ENCODE measurements at places on chromosomes 2 and 18.

- no peak for DNase-seq
Observed at GRCh38 chr18:38322206-38322605, 756.6 kb upstream of the CELF4 start.

- no peak for DNase-seq
Observed at GRCh38 chr2:241197947-241198346, 9.5 kb downstream of the ANO7 start.

DNA sequence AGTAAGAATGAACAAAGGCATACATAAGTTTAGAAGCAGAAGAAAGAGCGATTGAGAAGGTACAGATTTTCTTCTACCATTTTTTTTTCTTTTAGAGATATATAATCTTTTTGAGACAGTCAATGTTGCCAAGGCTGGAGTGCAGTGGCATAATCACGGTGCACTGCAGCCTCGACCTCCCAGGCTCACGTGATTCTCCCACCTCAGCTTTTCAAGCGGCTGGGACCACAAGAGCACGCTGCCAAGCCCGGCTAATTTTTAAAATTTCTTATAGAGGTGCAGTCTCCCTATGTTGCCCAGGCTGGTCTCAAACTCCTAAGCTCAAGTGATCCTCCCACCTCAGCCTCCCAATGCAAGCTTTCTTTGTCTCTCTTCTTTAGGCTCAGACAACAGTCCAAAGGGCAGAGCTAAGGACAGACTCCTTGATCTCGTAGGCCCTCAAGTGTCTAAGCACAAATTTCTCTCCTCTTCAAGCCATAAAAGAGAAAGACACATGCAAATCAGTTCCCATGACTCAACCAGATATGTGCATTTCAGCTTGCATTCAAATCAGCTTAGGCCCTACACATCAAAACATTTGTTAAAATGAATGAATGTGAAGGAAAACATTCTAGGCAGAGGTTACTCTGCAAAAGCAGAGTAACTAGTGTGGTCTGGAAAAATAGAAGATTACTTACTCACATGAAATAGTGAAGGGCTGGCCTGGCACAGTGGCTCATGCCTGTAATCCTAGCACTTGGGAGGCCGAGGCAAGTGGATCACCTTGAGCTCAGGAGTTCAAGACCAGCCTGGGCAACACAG lies 18.0 kb downstream of the ITSN2 start:
- no peak for DNase-seq

GRCh38 chr18:9638886-9639285 lies 24.5 kb upstream of the PPP4R1 start:
- DNase-seq = no peak

DNA sequence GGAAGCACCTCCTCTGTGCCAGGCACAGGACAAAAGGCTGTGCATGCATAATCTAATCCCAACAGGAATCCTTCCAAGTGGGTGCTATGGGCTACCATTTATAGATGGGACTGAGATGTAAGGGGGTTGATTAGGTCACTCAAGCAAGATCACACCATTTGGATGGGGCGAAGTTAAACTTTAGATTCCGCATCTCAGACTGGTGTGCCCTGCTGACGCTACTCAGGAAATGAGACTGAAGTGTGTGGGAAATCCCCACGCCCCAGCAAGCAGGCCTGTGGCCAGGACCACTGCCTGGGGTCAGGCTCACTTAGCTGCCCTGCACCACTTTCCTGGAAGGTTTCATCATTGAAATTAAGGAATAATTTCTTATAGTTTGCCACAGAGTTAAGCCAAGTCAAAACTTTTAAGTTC lies 70.5 kb upstream of the PPP1CB start:
- no peak for DNase-seq

GRCh38 chr2:145260081-145260480 lies 740.2 kb upstream of the ZEB2 start:
- no peak for DNase-seq

DNA sequence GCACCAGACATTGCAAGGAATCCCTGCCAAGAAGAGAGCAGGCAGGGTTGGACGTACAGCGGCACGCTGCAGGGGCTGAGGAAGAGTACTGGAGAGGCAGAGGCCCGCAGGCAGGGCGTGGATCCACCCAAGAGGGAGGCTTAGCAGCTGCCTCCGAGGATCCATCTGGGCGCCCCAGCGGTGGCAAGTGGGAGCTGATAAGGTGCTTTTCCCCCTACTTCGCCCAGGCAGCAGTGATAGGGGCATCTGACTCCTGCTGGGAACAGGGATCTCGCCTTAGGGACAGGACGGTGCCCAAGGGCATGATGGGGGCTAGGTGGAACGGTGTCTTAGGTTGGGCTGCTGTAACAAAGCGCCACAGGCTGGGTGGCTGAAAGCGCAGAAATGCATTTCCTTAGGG lies 67.4 kb upstream of the HS6ST1 start:
- no peak for DNase-seq

DNA sequence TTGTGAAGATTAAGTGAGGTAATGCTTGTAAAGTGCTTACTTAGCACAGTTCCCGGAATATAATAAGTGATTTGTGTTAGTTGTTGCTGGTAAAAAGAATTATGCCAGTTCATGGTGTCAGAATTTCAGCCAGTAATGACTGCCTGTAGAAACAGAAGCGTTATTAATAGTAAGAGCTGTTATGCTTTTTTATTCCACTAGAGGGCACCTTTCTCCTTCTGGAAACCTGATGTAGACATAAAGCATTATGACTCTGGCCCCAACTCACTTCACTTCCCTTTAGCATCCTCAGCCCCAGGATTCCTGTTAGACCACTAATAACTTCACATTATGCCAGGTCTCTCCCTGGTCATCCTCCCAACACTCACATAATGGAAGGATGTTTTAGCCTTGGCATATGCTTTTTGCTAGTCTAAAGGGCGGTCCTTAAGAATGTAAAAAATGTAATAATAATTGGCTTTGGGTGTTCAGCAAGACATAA lies 34.9 kb downstream of the C18orf54 start:
- DNase-seq = peak; percentile 20

DNA sequence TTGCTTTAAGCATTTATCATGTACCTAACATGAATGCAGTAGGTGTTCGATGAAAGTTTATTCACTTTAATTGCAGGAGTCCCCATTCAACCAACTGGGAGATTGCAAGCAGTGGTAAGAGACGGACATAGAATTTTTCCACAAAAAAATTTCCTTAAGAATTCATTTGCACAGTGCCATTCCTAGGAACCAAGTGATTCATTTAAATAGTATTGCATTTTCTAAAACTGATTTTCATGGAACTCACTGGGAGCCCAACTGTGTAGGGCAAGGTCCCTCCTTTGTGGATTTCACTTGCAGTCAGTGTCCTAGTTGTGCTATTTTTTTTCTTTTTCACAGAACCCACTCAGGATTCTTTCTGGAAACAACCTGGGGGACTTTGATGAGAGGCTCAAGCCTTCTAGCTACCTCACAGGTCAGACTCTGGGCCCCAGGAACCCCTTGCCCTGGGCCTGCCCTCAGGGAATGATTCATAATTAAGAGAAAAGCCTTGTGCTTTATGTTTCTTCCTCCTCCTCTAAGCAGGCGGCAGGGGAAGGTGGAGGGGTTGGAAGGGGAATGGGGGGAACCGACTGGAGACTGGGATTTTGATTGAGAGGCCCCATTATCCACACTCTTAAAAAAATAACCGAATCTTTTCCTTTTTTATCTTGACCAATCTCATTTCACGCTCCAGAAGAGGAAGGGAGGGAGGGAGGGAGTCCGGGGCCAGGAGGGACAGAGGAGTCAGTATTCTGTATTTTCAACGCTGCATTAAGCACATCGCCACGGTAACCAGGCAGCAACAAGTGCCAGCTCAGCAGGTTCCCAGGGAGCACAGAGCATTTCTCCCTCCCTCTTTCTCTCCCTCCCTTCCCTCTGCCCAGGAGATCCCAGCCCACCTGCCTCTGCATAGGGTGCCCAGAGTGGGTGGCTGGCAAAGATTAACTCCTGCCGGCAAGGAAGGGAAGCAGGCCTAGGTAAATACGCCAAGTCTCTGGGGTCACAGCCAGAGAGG lies 51.8 kb downstream of the PSD4 start:
- peak; percentile 33 for DNase-seq

DNA sequence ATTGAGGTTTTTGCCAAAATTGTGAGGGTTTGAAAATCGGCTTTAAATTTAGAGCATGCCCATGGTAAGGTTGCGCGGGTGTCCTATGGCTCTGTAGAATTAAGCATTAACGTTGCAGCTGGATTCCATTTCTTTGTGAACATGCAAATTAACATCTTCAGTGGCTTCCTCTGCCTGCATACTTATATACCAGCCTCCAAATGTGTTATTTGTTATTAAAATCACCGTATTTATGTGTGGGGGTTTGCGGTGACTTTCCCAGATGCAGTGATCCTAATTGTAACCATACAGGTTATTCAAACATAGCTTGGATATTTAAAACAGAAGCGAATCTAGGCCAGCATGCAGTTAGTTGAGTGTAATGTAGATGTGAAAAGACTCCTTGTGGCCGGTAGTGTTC lies 80.2 kb downstream of the TGOLN2 start:
- no peak for DNase-seq

DNA sequence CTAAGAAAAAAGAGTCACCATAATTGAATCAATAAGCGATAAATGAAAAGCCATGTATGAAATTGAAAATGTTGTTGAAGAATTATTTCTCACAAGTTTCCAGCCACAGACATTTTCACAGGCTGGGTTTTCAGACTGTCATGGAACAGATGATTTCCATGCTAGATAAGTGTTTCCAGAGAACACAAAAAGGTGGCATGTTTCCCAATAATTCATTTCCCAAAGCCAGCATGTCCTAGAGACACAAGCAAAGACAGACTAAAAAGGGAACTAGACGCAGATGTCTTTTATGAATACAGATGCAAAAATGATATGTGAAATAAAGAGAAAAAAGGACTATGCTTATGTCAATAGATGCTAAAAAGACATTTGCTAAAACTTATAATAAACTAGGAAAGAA lies 255.1 kb downstream of the EIPR1 start:
- no peak for DNase-seq

GRCh38 chr18:45677276-45677807 lies 46.6 kb upstream of the SLC14A1 start:
- peak; percentile 75 for DNase-seq

DNA sequence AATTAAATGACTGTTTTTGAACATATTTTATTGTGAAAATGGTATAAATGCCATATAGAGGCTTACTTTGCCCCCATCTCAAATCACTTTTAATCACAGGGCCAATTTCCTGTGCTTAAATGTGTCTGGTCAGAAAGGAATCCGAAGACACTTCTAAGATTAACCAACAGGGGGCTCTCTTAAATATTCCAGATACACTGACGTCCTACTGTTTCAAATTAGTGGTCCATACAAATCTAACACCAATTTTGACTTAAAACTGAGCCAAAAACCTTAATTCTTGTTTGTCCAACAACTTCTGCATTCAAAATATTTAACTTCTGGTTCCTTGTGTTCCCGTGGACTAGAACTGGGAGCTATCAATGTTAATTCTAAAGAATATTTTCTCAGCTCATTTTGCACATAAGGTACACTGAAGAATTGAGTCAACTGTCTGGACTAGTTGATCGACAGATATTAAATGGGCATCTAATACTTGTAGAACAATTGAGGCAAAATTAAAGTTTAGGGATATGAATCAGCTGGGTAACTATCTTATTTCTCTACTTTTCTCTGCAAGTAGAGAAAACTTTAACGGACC lies 557.5 kb downstream of the ARHGAP15 start:
- DNase-seq = peak; percentile 20

GRCh38 chr18:13233787-13234783 lies 15.5 kb downstream of the LDLRAD4 start:
- DNase-seq = no peak

DNA sequence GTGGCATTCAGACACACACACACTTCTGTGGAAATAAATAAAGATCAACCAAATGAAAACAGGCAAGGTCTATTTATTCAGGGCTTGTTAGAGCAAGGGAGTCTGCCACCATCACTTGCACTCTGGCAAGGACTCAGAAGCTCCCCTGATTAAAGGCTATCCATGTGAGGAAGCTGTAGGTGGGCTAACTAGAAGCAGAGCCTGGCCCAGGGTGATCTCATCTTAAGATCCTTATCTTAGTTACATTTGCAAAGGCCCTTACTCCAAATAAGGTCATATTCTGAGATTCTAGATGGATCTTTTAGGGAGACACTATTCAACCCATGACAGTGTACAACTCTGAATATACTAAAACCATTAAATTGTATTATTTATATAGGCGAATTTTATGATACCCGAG lies 190.0 kb upstream of the SRD5A2 start:
- no peak for DNase-seq
